ENCODE measurements at places on chromosomes 7 and 10.

DNA sequence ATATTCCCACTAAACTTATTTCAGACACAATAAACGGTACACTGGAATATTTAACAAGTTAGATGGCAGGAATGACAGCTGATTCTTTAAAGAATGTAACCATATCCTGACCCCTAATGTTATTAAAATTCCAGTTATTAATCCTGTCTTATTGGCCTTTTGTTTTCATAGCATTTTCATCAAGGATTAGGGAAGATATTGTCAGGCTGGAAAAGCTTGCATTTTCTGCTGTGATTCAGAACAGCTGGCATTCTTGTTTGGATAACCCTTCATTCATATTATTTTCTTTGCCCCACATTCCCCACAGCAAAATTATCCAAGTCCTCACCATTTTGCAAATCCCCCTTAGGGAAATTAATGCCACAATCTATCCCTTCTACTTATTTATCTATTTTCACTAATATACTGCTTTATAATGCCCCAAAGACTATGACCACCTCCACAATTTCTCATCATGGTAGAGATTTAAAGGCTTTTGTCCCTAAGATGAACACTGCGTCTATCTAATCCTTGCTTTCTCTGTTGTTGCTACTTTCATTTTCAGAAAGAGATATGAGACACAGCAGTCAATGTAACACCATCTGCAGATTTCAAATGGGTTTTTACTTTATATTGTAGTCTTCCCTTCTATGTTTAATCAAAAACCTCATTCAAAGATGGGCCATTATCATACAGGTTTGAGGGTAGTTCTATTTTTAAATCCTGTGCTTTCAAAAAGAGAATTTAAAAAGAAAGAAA lies 475.1 kb downstream of the PARD3 start:
- no peak for DNase-seq

DNA sequence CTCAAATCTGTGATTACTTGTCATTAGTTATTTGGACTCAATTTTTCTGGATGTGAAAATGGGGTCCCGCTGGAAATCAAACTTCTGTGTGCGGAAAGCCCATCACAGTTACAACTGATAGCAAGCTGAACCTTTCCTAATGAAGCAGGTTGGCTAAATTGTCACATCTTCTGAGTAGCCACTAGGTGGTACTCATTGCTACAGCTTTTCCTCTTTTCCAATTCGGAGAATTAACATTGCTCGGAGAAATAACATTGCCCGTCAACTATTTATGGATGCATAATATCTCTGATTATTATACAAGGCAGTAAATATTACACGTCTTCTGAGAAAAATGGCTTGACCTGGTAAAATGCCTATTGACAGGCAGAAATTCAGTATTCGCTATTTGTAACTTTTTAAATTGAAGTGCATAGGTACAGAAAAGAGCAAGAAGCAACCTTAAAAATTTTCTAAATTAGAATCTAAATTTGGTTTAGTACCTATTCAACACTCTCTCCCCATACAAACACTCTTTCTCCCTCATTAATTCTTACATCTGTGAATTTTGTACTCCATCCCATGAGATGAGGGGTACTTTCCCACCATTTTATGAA lies 17.3 kb upstream of the BLOC1S2 start:
- peak; percentile 25 for DNase-seq

- DNase-seq, result peak; percentile 92
These were observed 137.4 kb upstream of the CDC14C start for GRCh38 chr7:48786951-48787350.

DNA sequence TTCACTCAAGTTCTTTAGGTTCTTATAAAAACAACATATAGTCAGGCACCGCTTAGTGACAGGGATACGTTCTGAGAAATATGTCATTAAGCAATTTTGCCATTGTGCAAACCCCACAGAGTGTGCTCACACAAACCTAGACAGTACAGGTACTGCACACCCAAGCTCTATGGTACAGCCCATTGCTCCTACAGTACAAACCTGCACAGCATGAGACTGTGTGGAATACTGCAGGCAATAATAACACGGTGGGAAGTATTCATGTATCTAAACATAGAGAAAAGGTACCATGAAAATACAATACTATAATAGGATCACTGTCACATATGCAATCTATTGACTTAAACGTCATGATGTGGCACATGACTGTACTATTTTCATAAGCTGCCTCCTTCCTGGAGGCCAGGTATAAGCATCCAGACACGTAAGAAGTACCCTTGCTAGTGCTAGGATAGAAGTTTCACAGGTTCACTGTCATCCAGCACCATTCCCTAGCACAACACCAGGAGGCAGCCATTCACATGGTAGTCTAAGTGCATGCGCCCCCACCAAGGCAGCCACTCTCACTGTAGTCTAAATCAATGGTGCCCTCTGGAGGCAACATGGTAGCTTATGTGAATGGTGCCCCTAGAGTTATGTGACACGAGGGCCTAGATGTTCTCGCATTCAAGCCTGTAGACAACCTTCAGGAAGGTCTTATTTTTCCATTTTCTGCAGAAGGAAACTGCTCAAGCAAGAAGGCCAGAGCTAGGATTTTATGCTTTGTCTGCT lies 98.5 kb downstream of the ARHGAP22 start:
- DNase-seq, result no peak

DNA sequence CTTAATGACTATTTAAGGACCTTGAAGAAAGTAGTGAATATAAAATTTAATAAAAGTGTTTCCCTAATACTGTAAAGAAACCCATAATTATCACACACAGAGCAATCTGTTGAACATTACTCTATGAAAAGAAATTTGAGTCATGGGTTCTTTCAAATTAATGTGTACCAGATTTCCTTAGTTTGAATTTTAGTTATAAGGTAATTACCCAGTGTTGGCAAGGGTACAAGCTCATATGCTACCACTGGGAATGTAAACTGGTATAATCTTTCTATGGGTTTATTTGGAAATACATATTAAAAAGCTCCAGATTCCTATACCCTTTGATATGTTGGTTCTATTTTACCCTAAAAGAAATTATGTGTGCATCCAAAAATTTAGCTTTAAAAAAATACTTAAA lies 22.9 kb downstream of the PANK1 start:
- DNase-seq, result no peak

DNA sequence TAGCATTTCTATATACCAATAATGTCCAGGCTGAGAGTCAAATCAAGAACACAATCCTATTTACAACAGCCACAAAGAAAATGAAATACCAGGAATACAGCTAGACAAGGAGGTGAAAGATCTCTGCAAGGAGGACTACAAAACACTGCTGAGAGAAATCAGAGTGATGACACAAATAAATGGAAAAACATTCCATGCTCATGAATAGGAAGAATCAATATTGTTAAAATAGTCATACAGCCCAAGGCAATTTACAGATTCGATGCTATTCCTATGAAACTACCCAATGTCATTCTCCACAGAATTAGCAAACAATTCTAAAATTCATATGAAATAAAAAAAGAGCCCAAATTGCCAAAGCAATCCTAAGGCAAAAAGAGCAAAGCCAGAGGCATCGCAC lies 116.8 kb upstream of the ZNF32 start:
- no peak for DNase-seq

GRCh38 chr7:84792231-84792893 lies 394.5 kb downstream of the SEMA3D start:
- no peak for DNase-seq

GRCh38 chr7:76272851-76273497 lies 29.5 kb upstream of the HSPB1 start:
- no peak for DNase-seq

DNA sequence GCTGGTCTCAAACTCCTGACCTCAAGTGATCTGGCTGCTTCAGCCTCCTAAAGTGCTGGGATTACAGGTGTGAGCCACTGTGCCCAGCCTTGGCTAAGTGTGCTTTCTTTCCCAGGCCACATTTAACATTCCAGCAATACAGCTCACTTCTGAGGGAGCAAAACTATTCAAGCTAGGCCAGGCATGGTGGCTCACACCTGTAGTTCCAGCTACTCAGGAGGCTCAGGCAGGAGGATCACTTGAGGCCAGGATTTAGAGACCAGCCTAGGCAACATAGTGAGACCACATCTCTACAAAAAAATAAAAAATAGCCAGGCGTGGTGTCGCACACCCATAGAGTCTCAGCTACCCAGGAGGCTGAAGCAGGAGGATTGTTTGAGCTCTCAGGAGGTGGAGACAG lies 23.3 kb upstream of the TPST1 start:
- no peak for DNase-seq

GRCh38 chr10:57952741-57953140 lies 315.0 kb downstream of the IPMK start:
- DNase-seq, result no peak

DNA sequence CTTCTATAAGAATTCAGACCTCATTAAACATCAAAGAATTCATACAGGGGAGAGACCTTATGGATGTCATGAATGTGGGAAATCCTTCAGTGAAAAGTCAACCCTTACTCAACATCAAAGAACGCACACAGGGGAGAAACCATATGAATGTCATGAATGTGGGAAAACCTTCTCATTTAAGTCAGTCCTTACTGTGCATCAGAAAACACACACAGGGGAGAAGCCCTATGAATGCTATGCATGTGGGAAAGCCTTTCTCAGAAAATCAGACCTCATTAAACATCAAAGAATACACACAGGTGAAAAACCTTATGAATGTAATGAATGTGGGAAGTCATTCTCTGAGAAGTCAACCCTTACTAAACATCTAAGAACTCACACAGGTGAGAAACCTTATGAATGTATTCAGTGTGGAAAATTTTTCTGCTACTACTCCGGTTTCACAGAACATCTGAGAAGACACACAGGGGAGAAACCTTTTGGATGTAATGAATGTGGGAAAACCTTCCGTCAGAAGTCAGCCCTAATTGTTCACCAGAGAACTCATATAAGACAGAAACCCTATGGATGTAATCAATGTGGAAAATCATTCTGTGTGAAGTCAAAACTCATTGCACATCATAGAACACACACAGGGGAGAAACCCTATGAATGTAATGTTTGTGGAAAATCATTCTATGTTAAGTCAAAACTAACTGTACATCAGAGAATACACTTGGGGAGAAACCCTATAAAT lies 24.1 kb downstream of the ZNF37A start:
- DNase-seq, result no peak

GRCh38 chr10:8104721-8105120 lies 50.2 kb downstream of the GATA3 start:
- DNase-seq, result no peak

DNA sequence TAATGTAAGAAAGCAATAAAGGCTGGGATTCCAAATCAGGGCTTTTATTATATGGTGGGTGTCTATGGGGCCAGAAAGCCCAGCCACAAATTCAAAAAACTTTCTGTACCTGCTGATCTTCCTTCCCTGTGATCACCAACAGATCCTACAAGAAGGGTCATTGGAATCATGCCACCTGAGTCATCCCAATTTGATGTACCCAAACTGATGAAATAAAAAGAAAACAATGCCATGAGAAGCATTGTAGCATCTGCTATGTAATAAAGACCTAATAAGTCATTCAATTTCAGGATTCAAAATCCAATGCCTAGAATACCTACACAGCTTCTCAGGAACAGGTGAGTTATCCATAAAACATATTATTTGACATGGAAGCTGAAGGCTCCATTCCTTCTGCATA lies 228.8 kb downstream of the DKK1 start:
- no peak for DNase-seq

GRCh38 chr7:30521532-30521931 lies 16.9 kb upstream of the GGCT start:
- no peak for DNase-seq

GRCh38 chr7:51000956-51001355 lies 218.3 kb upstream of the GRB10 start:
- DNase-seq, result no peak
